ENCODE measurements at places on chromosomes 7 and 10.

DNA sequence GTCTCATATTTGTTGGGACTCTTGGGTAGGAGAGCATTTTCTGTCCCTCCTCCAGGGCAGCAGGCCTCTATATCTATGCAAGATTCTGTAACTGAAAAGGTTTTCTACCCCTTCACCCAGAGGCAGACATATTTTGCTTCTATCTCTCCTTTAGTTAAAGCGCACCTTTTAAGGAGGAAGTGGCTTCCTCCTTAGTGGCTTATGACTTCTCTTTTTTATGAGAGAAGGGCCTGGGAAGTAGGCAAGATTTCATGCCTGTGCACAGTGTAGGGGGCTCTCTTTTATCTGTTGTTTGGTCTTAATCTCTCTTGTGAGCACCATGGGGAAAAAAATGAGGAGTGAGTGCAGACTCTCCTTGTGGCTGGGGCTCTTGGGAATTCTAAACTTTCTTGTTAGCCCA, 122.1 kb downstream of the LRMDA start:
- DNase-seq: no peak

GRCh38 chr10:31135171-31135570, 103.5 kb upstream of the ZNF438 start:
- DNase-seq: peak; percentile 35

DNA sequence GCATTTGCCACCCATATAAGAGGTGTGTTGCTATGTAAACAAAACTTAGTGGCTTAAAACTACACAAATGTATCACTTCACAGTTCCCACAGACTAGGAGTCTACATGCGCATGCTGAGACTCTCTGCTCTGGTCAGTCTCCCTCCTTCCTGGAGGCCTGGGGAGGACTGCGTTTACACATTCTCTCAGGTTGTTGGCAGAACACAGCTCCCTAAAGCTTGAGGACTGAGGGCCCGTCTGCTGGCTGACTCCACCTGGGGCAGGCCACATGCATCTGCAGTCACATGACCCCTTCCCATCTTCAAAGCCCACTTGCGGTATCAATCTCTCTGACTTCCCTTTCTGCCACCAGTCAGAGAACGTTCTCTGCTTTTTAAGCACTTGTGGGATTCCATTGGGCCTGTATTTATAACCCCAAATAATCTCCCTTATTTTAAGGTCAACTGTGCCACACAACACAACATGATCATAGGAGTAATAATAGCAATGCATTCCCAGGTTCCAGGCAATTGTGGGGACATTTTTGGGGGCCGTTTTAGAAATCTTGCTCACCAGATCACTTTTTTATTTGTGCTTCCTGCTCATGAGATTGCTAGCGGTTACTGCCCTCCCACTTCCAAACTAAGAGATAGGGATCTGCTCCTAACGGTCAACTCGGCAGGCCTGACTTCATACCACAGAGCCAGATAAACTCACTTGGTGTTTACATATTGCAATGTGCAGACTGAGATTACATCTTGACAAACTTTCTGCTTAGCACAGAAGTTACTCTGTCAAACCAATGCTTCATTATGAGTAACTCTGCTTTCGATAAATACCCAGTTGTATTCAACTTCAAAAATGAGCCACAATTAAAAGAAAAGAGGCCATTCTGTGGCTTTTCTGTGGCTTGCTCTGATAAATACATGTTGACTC, 96.3 kb downstream of the ALOX5 start:
- no peak for DNase-seq

DNA sequence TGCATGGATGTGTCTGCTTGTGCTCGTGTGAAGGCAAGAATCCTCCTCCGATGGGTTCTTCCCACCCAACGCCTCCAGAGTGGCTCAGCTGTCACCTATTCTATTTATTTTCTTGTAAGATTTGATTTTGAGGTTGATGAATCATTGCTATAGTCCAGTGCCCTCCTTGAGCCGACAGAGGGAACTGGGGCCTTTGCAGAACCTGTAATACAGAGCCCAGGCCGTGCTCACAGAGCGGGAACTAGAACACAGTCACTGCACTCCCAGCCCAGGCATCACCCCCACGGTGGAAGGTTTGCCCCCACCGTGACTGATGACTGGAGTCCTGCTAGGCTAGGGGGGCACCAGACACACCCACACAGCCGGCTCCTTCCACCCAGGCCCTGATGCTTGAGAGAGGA, 2.0 kb downstream of the RARRES2 start:
- DNase-seq: no peak

DNA sequence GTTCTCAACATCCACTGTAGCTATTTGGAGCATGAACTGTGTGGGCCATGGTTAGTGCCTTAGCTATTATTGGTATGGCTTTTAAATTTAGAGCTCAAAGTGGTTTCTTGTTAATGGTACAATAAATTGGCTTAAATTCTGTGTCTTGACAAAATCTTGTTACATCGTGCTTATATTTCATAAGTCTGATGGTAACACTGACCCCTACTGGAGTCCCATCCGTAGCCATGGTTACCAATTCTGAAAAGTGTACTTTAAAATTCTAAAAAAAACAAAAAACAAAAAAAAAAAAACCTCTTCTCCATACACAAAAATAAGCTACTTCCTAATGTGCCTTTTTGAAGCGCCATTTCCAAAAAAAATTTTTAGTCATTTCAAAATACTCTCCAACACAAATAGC, 6.4 kb upstream of the RPP30 start:
- DNase-seq: no peak

DNA sequence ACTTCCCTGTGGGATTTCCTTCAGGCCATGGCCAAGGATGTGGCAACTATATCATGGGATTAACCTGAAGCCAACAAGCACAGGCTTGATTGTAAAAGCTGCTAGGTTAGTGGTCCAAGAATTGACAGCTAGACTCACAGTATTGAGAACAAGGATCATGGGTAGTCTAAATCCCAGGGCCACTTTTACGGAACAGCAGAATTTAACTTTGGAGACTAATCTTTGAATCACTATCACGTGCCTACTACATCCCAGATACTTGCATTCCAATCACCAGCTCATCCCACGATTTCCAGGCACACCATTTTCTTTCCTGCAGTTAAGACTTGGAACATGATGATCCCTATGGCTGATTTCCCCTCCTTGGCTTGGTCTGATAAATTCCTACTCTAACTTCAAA, 65.6 kb upstream of the ADO start:
- DNase-seq: no peak

DNA sequence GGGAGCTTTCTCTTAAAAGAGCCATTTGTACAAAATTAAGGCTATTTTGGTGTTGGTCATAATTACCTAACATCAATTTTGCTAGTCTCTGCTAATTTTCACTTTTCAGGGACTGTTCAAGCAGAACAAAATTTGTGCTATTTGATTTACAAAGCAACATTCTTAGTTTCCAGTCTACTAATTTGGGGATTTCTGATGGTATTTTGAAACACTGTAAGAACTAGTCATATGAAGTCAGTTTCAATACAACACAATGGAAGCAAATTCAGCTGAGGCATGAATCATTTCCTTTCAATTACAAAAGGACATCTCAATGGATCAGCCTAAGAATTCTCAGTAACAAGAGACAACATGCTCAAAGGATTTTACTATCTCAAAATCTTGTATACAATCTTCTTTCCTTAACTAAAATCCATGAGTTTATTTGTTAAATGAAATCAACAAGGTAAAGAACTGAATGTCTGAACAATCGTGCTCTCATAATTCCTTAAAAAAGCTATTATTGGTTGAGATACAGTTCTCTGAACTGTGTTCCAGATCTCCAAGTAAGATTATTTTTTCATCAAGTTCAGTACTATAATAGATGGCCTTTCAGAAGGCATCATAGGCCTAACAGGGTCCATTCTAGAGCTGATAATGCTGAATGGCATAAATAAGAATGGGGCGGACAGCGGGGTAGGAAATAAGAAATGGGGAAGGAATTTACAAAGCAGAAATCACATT, 144.6 kb downstream of the NRCAM start:
- no peak for DNase-seq

- DNase-seq: no peak
Observed at GRCh38 chr10:34938399-34938670, 123.2 kb upstream of the PARD3 start.

GRCh38 chr10:33570495-33570894, 236.0 kb upstream of the NRP1 start:
- no peak for DNase-seq

- DNase-seq: no peak
Observed at GRCh38 chr7:140654109-140654387, 13.4 kb upstream of the DENND2A start.

GRCh38 chr7:50423860-50424259, 26.3 kb downstream of the FIGNL1 start:
- no peak for DNase-seq

GRCh38 chr7:15832996-15833395, 146.5 kb upstream of the MEOX2 start:
- no peak for DNase-seq

DNA sequence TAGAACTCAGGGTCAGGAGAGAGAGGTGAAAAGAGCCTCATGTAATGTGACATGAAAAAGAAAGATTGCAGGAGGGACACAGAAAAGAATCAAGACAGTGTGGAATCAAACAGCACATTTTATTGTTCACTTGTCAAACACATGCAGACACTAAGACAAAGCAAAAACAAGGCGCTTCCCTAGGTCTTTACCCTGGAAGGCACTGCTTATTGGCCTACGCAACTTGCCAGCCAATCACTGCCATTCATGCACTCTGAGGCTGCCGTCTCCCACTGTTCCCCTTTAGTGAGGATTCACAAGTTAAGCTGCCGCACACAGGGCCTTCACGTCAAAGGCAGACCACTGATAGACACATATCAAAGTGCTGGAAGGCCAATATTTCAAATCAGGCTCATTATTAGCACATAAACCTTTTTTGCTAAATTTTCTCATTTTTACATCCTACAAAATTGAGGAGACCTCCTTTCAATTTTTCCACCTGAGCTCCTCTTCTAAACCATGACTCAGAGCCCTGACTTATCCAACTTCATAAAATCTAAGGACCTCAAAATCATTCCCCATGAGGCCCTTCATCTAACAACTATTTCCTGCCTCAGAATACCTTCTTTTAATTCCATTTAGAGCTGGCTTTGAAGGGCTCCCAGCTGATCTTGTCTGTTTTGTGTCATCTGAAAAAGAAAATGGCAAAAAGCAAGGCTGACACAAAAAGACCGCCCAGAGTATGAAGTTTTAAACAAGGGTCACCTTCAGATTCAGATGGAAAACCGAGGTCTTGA, 149.4 kb downstream of the CHCHD3 start:
- no peak for DNase-seq

GRCh38 chr10:103564776-103565520, 71.4 kb downstream of the NEURL1 start:
- DNase-seq: no peak

DNA sequence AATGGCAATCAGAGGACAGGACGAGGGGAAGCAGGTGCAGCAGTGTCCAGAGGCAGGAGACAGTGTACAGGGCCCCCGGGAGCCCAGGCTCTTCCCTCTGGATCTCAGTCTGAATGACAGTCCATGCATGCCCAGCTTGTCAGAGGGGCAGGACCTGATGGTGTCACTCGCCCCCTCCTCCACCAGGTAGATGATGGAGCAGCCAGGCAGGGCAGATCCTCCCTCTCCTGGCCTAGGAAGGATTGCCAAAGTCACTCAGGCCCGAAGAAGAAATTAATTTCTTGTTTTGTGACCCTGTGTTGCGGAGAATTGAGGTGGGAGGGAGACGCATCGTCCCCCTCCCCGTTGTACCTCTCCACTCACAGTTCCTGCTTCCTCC, 4.0 kb downstream of the VSTM4 start:
- peak; percentile 25 for DNase-seq

- DNase-seq: no peak
Observed at GRCh38 chr10:81957976-81958375, 83.0 kb downstream of the NRG3 start.

- no peak for DNase-seq
Observed at GRCh38 chr10:59465088-59465487, 102.7 kb upstream of the FAM13C start.

DNA sequence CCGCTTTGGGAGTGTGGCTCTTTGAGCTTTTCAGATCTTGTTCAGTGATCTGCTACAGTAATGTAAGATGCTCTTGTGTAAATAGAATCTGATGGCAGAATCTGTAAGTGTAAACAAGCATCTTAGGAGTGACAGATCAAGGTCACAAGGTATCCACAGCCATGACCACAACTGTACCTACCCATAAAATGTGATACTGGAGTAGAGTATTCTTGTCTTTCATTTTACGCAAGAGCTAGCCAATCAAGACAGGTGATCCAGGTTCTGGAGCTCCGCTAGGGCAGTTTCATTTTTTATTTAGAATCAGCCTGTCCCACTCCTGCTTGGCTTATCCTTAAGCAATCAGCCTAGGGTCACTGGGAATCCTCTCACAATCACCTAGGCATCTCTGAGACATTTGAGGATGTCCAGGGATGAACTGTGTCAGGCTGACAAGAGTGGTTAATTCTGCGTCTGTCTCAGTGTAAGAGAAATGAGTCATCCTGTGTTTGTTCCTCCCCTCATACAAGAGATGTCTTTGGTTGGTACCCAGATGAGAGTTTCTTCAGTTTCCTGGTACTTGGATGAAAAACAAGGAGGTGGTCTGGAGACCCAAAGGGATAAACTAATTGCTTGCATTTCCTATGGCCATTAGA, 13.6 kb downstream of the ZNF138 start:
- no peak for DNase-seq

DNA sequence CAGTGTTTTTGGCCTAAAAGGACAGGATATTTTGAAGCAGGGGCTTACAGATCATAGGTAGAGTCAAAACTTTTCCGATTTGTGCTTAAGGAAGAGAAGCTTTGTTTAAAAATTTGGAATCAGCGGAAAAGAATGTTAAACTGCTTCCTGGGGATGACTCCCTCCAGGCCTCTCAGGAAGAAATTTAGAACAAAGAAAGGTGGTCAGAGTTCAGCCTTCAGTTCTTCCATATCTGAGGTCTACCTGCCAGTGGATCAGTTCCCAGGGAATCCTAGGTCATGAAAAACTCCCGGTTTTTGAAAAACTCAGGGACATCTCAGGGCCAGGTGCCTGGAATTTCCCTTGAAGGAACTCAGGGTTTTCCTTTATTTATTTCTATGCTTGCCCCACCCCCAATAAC, 100.3 kb downstream of the MCU start:
- no peak for DNase-seq

DNA sequence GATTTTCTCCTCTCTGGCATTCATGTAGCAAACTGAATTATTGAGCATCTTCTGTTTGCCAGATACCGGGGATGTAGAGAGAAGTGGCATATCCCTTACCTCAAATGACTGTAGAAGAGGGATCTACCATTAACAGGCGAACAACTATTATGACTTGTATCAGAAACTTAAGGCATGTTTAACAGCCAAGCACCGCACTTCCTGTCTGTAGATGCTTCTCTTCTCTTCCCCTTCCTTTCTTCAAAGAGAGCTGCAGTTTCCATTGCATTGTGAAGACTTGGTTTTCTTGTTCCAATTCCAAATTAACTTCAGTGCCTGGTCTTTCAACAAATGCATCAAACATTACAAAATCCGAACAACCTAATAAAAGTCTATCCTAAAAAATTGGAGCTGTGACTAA, 49.3 kb downstream of the LRRC4 start:
- no peak for DNase-seq

GRCh38 chr10:71429304-71429703, 32.6 kb downstream of the CDH23 start:
- no peak for DNase-seq

- DNase-seq: no peak
Observed at GRCh38 chr7:30510124-30511075, 5.8 kb upstream of the GGCT start.

All from kidney (tissue), 22 donors.